ENCODE measurements at places on chromosomes 4 and X.

GRCh38 chrX:40908857-40909475, 173.6 kb upstream of the MED14 start:
- DNase-seq = no peak

- DNase-seq = no peak
Observed at GRCh38 chr4:147037069-147037468, 91.4 kb upstream of the TTC29 start.

- DNase-seq = no peak
Observed at GRCh38 chrX:36581030-36581429, 427.1 kb upstream of the FAM47C start.

GRCh38 chrX:117744958-117745357, 371.7 kb downstream of the KLHL13 start:
- DNase-seq = no peak

- DNase-seq = no peak
Observed at GRCh38 chr4:152935143-152935542, 980 bp upstream of the FHDC1 start.

- no peak for DNase-seq
Observed at GRCh38 chrX:31555506-31555905, 483.7 kb upstream of the FTHL17 start.

DNA sequence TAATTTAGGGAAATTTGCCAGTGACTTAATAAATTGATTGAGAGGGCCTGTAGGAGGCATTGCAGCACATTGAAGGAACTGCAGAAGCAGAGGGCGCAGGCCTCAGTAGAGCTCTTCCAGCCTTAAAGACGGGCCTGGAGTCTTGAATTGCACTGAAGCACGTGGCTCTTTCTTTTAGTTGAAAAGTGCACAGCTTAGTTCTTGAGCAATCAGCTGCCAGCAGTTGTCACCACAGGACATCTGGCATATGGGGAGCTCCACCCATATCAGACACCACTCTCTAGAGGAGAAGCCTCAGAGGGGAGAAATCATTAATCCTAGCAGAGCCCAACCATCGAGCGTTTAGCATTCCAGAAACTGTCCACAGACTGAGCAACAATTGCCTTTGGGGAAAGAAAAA, 16.0 kb upstream of the FGF16 start:
- no peak for DNase-seq

GRCh38 chrX:8946563-8946962, 87.4 kb downstream of the FAM9B start:
- no peak for DNase-seq

All from NCI-H510A treated with DMSO at 0.1 percent for 48 hours (cell line).